Astrocyte (in vitro differentiated cells and primary cell): ENCODE measurements at places on chromosomes 7 and 10. TPM values are rescaled to one million over a fixed set of nuclear protein-coding genes. Genes with fewer than 3 reads are reported as not detected.

The STEAP1B gene
- 1.1 and 1.3 TPM in 2 replicates for total RNA-seq

The HILPDA gene
- 12.4 TPM in 2 replicates for total RNA-seq

- DNase-seq: peak; percentile 53
These were observed 12.6 kb downstream of the DHX32 start for GRCh38 chr10:125868372-125868975.

The RTKN2 gene
- 8.4 and 8.9 TPM in 2 replicates for total RNA-seq

The ZNF467 gene
- 16.5 and 16.6 TPM in 2 replicates for total RNA-seq

DNA sequence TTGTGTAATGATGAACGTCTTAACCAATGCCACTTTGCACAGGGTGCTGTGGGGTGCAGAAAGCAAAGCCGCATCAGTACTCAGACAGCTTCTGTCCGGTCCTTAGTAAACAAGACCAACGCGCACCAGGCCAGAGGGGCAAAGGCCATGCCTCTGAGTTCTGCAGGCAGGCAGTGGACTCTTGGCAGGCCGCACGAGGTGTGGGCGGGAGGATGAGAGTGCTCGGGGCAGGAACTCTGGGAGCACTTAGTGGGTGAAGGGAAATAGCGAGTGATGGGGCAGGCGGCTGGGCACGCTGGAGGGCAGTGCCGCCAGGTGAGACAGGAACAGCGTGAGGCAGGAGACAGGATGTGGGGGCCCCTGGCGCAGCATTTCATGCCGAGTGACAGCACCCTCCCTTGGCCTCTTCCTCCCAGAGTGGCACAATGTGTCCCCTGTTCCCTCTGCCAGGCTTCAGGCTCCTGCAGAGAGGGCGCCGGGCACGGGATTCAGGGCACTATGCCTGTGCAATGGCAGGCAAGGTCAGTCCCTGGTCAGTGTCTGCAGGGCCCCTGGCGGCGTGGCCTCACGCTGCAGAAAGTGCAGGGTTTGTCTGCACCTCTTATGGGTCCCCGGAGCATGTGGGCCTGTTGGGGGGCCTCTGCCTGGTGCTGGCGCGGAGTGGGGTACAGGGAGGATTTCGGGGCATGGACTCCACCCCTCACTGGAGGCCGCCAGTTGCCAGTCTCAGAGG lies 60.4 kb downstream of the VIPR2 start:
- DNase-seq: no peak

GRCh38 chr7:23863209-23863787 lies 153.3 kb downstream of the STK31 start:
- DNase-seq: peak; percentile 10

DNA sequence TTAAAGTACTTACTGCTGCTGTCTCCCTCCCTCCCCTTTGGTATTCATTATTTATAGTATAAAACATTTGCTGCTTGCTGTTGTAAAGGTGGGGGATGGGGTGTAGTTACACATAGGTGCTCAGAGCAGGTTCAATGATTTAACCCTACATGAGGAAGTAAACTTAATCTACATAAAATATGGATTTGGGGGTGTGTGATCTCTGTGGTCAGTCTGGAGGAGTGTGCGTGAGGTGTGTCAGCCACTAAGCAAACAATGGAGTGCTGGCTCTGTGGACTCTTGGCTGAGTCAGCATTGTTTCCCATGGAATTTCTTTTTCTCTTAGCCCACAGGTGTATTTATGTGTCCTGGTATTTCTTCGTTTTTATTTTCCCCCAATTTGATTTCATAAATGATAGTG lies 133.9 kb downstream of the AUTS2 start:
- DNase-seq: peak; percentile 53

GRCh38 chr7:155107126-155107525 lies 37.0 kb downstream of the HTR5A start:
- DNase-seq: no peak

- DNase-seq: no peak
These were observed 111.7 kb upstream of the ZNF804B start for GRCh38 chr7:88647825-88648224.

The CALML5 gene
- not detected in 2 replicates for total RNA-seq

- DNase-seq: no peak
These were observed 11.3 kb downstream of the GDF2 start for GRCh38 chr10:47333532-47333931.

GRCh38 chr7:14806891-14807290 lies 95.7 kb downstream of the DGKB start:
- DNase-seq: peak; percentile 29

GRCh38 chr10:114239117-114239993 lies at the start of gene VWA2:
Gene VWA2 (plus strand): TSS chr10:114239254. CDS start chr10:114248714, 9,460 bp downstream.
- no peak for DNase-seq

GRCh38 chr7:136523571-136523970 lies 344.9 kb upstream of the CHRM2 start:
- peak; percentile 82 for DNase-seq

DNA sequence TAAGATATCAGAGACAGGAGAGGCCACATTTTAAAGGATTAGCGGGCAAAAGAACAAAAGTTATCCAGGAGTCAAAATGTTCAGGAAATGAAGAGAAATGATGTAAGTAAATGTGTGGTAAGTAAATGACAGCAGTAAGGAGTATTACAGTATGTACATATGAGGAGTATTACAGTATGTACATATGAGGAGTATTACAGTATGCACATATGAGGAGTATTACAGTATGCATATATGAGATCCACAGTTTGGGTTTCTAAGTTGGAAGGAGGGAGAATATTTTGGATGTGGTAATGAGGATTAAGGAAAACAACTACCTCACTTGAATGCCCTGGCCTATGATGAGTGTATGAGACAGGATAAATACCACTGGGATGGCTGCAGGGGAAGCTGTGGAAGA lies 192.4 kb upstream of the DGKB start:
- DNase-seq: no peak
